ENCODE measurements at places on chromosomes 3 and 15.
A peak's percentile ranks its signal among the peaks of the same experiment; 100 is the strongest.

GRCh38 chr3:54138937-54139547 is 16.7 kb downstream of the CACNA2D3 start:
- DNase-seq = no peak

DNA sequence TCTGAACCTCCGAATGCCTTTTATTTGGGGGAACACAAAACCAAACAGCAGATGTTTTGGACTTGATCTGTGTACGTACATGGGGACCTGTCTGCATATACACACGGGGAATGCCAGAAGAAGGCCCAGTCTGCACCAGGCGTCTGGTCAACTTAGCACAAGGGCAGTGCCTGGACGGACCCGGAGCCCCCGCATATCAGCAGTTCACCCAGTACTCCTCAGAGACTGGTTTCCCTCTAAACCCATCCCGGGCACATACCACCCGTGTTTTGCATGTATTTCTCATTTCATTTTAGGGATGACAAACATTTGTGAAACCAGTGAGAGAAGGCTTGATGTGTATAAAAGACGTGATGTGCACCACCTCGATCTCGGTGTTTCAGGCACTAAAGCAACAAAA is 49.7 kb downstream of the KLHL25 start:
- DNase-seq = no peak

DNA sequence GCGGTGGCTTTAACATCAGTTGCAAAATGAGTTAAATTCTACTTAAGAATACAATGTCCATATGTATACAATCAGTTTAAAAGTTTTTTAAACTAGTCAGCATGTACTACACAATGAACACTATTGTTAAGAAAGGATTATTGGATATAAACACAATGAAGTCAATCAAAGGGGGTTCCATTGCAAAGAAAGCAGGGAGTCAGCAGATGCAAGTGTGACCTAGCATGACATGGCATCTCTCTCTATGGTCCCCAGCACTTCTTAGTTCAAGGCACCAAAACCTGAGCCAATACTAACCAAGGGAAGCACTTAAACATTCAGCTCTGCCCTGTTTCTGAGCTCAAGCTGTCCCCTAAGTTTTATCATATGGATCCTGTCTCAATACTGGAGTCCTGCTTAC is 17.0 kb downstream of the KLHL6 start:
- DNase-seq = no peak

DNA sequence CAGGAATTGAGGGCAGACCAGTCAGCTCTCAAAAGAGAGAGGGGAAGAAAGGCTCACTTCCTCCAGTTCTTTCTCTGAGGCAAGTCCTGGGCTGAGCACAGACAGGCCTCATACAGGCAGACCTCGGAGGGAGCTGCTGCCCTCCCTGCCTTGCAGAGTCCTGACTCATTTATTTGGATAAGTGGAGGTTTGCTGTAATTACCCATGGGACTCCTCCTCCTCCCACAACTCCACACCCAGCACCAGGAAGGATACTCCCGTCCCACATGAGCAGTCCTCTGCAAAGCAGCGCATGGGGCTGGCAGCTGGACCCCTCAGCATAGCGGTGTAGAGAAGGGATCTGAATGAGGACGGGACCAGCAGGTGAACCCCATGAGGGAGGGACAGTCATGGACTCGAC is 13.4 kb upstream of the SCN10A start:
- no peak for DNase-seq

- DNase-seq = no peak
Measured at GRCh38 chr3:31878231-31878838, 102.7 kb downstream of the OSBPL10 start.

DNA sequence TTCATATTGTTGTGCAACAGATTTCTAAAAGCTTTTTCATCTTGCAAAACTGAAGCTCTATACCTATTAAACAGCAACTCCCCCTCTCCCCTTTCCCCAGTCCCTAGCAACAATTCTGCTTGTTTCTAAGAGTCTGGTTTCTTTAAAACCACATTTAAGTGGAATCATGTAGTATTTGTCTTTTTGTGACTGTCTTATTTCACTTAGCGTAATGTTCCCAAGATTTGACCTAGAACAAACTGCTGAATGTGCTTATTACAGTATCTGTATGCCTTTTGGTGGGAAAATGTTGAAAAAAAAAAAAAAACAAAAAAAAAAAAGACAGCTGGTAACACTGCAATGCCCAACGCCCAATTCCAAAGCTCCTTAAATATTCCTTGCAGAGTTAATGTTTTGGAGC is 19.5 kb upstream of the SPESP1 start:
- no peak for DNase-seq

DNA sequence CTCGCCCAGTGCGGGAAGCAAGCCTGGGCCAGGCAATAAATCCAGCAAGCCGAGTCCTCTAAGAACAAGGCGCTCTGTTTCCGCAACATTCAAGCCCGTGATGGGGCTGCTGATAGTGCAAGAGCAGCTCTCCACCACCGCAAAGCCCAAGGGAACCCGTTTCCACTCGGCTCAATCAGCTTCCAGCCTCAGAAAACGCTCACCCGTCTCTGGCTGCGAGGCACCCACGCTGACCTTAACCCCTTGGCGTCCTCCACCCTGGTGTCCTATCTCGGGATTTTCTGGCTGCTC is 17.8 kb downstream of the SPATA12 start:
- DNase-seq = peak; percentile 79

GRCh38 chr15:33561407-33561806 is 250.6 kb downstream of the RYR3 start:
- DNase-seq = no peak

- DNase-seq = peak; percentile 43
Measured at GRCh38 chr15:80234883-80235282, 17.1 kb downstream of the CTXND1 start.

DNA sequence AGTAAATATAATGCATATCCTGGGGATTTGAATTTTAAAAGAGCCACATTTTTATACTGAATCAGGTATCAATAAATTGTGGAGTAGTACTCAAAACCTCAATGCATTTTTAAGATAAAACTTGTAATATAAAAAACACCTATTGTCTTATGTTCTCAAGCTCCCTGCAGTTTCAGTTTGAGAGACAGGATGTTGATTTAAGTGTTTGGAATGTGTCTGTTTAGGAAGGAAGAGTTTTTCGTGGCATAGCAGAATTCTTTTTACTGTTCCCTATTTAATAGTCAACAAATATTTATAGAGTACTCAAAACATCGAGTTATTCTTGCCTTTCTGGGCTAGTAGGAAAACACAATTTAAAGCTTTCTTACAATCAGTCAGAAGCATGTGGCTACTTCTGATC is 146.1 kb upstream of the BCHE start:
- no peak for DNase-seq

DNA sequence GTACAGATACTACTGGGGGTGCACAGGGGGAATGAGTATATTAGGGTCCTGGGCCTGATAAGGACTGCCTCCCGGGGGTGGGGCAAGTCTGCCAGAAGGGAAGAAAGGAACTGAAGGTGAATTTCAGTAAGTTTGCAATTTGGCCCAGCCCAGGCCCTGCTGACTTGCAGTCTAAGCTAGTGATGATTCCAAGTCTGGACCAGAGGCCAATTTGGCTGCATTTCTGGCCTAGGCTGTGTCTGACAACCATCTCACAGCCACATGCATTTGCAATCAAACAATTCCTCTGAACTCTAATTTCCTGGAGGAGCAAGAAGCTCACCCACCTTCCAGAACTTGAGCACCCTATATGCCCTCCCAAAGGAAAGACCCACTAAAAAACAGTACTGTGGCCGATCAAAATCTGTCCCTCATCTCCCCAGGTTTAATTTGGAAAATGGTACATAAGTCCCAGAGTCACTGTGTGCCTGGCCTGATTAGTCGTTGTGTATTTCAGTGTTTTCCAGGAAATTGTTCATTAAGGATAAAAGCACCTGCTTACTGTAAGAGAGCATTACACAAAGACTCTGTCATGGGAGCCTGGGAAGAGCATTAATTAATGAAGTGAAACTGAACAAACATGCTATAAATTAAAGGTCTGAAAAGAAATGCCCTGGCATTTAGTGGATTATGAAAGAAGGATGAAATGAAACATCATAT is 114.5 kb downstream of the MEGF11 start:
- no peak for DNase-seq

DNA sequence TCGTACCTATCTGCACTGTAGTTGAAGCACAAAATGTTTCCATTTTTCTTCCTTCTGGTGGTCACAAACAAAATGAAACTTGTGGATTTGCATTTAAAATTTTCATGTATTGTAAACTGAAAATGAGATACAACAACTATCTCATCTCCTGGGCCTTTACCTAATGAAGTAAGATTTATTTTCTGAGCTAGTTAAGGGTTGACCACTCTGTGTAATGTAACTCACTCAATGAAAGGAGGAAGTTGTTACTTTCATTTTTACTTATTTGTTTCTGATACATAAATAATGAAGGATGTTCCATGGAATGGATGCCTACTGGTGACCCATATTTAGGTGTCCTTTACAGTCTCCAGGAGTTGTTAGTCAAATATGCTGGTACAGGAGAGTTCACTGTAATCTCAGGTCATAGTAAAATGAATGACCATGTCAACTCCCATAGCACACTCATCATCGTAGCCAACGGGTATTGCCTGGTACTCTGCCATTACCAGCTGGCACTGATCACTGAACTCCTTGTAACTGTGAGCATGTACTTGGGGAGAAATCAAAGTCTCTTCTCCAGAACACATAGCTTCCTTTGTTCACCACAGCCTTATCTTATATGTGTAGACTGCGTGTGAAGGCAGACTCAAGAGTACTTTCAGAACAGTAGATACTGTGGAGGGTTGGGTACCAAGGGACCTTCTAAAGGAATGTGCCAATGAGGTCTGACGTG is 474.2 kb upstream of the ROBO2 start:
- DNase-seq = no peak

- DNase-seq = no peak
Measured at GRCh38 chr15:38438031-38438986, 15.6 kb upstream of the FAM98B start.

DNA sequence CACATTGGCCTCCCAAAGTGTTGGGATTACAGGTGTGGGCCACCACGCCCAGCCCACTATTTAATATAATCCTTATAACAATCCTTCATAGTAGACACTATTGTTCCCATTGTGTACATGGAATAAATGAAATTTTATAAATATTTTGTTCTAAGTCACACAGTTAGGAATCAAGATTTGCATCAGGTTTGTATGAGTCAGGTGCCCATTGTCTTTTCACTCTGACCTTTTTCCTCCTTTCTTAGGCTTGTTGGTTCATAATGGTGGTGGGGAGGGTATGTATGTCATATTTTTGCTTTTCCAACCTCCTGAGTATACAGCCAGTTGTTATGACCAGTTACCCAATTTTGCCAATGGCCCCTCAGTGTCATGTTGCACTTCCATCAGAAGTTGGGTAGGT is 18.0 kb upstream of the SLC30A4 start:
- DNase-seq = no peak

DNA sequence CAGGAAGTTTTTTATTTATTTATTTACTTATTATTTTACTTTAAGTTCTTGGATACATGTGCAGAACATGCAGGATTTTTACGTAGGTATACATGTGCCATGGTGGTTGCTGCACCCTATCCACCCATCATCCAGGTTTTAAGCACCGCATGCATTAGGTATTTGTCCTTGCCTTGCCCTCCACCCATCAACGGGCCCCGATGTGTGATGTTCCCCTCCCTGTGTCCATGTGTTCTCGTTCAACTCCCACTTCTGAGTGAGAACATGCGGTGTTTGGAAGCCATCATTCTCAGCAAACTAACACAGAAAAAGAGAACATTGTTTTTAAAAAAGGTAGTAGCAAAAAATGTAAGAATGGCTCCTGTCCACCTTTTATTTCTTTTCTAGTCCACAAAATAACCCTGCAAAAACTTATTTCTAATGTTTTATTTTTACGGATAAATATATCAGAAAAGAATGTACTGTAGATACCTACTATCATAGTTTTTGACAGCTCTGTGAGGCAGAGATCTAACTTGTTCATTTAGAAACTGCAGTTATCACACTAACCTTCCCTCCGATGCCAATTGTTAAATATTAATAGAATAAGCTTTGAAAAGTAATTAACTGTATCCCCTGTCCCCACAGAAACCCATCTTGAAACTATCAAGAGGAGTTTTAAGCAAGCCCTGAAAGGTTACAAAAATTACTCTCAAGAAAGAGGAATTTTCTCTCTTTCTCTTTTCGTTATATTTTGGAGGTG is 189.2 kb downstream of the LPP start:
- DNase-seq = no peak

GRCh38 chr3:16935781-16936180 is 51.0 kb downstream of the PLCL2 start:
- no peak for DNase-seq

- peak; percentile 56 for DNase-seq
Measured at GRCh38 chr3:49173116-49173791, 1.9 kb downstream of the KLHDC8B start.

DNA sequence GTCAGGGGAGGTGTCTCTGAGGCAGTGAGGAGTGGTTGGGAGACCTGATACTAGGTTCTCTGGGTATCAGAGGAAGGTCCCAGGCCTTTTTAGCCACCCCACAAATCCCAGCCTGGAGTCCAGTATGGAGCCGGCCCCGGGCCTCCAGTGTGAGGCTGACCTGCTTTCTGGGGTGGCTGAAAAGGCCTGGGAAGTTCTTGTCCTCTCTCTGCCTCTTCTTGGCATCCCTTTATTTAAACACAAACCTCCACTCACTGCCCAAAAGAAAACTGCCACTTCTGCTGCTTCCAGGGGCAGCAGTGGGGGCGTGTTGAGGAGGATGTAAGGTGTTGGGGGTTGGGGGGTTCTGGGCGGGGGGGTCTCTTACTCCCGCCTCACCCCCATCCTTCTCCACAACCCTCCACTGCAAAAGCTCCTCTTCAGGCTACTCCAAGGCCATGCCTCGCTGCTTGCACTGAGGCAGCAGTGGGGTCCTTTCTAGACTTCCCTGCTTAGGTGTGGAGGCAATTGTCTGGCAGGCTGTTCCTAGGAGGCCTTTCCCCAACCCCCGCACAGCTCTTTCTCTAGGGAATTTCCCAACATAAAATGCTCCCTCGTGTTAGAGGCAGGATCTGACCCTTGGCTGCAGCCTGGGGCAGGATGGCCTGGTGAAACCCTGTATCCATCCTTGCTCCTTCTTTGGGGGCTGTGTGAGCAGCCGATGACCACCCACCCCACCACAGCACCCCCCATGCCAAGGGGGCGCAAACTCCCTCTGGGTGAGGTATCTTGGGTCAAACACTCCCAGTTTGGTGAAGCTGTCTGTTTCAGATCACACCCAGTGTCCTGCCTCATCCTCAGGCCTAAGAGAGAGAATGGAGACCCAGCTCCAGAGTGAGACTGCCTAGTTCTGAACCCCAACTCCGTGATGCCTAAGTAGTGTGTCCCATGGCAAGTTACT is 12.1 kb upstream of the RAD18 start:
- DNase-seq = no peak

Data from SK-N-DZ (cell line).